CD4-positive, alpha-beta T cell (primary cell): ENCODE measurements at places on chromosomes 12 and 14.

DNA sequence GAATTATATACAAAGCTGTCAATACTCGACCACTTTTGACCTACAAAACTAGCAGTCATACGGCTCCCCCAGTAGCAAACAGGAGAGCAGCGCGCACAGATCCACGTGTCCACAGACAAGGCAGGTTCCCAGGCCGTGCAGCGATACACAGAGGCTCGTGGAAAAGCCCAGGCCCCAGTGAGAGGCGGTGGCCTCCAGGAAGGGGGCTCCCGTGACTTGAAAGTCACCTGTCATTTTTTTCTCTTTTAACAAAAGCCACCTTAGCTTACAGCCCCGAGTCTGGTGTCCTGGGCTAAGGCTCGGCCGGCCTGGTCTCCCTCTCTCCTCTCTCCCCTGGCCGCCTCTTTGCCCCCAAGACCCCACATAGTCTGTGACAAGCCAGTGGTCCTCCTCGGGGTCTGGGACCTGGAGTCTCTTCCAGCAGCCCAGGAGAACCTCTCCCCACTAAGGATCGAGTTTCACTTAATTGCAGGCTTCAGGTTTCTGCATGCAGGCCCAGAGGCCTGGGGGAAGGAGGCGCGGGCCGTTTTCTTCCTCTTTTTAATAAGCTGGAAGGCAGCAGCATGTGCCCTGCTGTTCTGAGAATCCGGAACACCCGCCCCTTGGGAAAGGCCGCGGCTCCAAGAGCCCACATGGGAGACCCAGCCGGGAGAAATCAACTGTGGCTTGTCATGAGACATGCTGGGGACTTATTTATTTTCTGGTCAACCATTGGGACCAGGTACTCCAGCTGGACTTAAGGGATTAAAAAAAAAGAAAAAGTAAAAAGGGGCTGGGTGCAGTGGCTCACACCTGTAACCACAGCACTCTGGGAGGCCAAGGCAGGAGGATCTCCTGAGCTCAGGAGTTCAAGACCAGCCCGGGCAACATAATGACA, 15.9 kb downstream of the NCOR2 start:
- DNase-seq = no peak

DNA sequence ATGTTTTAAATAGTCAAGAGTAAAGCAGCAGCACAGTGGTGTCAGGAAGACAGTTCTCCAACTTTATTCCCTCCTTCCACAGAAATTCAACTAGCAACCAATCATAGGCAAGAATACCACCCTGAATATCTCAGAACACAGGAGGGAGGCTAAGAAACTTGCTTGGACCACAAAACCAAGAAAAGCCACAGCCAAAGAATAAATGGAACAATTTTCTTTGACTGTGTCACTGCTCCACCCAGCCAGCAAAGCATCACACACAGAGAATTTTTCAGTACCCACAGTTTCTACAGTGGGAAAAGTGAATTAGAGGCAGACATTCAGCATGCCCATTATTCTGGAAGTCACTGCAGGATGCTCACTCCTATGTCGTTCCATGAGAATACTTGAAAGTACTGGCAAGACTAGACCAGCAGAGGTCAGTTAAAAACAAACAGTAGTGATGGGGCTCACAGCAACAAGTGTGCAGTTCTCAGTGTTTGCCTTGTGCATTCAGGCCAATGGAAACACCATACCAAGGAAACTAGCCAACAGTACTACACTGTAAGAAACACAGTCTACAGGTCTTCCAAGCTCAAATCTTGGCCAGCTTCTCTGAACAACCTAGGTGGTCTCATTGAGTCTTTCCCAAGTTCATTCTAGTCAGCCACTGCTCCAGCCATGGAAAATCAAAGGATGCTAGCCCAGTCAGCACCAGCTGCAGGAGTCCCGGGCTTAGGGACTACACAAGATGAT, 56.8 kb upstream of the FOXG1 start:
- DNase-seq = no peak

GRCh38 chr14:36671149-36671548, 9.5 kb downstream of the PAX9 start:
- DNase-seq = no peak

DNA sequence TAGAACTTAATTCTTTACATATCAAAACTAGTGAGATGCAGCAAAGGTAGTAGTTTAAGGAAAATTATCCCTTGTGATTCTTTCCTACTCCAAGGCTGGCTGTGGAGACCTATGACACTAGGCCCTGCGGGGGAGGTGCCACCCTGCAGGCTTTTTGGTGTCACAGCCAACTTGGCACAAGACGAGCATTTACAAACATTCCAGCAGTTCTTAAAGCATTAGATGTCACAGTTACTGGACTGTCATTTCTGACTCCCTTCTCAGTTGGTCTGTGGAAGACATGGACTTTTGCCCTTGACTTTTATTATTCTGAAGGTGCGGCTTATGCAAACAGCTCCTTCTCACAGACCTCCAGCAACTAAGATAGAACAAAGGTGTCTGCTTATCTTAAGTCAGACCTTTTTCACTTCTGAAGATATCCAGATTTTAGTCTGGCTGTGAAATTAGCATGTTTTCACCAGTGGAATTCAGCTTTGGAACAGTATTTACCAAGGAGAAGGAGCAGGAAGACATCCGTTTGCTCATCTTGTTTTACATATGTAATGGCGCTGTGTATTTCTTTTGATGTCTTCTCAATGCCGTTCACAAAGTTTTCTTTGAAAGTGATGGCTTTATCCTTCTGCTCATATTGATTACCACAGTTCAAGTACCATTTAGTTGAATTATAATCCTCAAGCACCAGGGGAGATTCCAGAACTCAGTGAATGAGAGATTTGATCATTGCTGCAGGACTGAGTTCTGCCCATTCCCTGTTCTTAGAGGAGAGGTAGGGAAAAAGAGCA, 17.9 kb downstream of the SRGAP1 start:
- DNase-seq = no peak

DNA sequence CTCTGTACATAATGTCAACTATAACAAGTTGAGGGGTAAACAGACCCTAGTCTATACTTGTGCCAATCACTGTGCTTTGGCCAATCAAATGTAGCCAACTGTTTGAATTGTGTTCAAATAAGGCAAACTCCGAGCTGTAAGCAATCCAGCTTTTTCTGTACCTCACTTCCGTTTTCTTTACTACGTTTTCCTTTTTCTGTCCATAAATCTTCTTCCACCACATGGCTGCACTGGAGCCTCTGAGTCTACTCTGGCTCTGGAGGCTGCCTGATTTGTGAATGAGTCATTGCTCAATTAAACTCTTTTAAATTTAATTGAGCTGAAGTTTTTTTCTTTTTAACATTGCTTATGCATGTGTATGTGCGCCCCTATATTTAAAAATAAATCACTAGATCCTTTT, 29.7 kb downstream of the CLEC1A start:
- DNase-seq = no peak

- DNase-seq = no peak
Observed at GRCh38 chr12:48279601-48280000, 71.1 kb downstream of the ZNF641 start.

DNA sequence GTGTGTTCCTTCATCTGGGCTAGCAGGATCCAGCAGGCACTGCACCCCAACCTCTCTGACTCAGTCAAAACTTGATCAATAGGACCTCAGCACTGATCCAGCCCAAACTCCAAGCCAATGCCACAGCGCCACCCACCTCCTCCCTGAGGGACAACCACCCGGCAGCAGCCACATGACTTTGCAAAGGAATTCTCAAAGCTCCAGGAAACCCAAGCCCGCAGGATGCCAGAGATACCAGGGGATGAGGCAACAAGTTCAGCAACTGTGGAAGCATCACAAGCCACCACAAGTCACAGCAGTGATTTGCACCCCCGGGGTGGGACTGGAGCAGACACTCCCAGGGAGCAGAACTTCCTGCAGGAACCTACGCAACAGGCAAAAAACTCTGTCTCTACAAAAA, 37.3 kb downstream of the ACTN1 start:
- DNase-seq = no peak

GRCh38 chr12:109594556-109595317, 21.1 kb downstream of the MVK start:
- no peak for DNase-seq

DNA sequence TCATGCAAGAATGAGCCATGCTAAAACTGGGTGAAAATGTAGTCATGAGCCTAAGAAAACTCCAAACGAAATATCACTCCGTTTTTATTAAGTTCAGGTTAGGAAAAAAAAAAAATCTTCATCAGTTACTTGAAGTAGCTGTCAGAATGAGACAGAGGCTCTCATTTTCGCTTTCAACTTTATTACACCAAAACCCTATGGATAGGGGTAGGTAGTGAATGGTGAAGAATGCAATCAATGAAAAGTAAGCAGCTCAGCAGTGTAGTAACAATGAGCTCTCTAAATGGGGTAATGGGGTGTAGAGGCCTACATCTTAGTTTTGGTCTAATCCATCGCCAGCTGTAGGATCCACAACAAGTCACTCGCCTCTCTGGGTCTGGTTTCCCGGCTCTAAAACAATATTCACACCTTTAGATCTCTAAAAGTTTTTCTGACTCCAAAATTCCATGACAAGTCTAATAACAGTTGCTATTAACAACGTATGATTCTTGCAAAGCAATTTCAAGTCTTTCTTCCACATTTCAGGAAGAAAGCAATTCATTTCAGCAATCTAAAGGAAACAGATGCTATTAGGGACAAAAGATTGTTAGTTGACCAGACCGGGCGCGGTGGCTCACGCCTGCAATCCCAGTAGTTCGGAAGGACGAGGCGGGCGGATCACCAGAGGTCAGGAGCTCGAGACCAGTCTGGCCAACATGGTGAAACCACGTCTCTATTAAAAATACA, 1.7 kb downstream of the BTBD7 start:
- no peak for DNase-seq

GRCh38 chr12:1332327-1332726, 262.1 kb downstream of the FBXL14 start:
- DNase-seq = no peak

GRCh38 chr12:89328151-89329030, 23.9 kb downstream of the DUSP6 start:
- no peak for DNase-seq

GRCh38 chr12:42326541-42327226, 717 bp downstream of the PPHLN1 start:
- peak; percentile 45 for DNase-seq

- no peak for DNase-seq
Observed at GRCh38 chr14:94597788-94598187, 14.4 kb upstream of the SERPINA3 start.

DNA sequence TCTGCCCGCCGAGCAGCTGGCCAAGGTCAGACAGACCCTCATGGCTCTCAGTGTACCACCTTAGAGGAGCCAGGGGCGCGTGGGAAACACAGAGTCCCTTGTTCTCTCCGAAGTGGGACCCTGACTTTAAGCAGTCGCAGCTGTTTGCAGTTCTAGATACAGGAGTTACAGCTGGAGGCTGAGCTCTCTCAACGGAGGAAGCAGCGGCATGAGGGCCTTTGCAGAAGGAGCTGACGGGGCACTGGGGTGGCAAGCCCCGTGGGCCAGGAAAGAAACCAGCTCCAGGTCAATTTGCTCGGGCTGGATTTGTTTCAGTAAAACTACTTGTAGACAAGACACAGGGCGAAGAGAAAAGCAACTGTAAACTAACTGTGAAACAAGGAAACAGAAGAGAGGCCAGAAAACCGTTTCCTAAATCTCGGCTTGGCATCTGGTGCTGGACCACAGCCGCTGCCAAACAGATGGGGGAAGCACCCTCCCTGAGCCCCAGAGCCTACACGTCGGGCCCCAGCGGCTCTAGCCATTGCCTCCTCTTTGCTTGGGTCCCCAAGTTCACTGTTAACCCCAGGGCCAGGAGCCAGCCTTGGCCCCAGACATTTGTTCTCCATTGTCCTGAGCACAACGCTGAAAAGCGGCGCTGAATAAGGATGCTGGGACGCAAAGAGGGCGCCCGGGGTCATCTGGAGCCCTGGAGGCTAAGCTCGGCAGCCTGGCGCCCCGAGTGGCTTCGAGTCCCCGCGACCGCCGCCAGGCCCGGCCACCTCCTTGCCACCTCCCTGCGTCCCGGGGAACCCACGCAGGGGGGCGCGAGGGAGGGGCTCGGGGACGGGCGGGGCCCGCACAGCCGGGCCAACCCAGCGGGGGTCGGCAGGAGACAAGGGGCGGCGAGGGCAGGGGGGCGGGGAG, 914 bp upstream of the PACS2 start:
- peak; percentile 13 for DNase-seq

DNA sequence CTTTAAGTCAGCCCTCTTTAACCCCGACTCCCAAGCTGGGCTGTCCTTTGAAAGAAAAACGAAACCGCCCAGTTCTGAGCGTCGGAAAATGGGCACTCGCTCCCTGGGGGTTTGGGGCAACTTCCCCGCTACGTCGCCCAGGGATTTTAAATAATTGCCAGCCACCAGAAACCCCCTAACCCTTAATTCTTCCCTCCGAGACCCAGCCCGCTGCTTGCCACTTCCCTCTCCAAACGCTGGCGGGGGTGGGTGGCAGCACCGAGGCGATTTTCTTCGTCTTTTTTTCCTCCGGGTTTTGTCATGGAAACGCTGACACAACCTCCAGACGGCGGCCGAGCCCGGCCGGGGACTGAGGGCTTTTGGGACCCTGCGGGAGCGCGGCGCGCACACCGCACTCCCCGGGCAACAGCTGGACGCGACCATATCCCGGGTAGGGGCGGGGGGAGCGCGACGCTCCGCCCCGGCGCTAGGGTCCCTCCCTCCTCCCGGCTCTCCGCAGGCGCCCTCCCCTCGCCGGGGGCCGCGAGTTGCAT, at the start of gene CHST11:
Gene CHST11, plus strand, starts transcription at position 532 of the 533 bp plus-strand sequence.
- peak; percentile 75 for DNase-seq

DNA sequence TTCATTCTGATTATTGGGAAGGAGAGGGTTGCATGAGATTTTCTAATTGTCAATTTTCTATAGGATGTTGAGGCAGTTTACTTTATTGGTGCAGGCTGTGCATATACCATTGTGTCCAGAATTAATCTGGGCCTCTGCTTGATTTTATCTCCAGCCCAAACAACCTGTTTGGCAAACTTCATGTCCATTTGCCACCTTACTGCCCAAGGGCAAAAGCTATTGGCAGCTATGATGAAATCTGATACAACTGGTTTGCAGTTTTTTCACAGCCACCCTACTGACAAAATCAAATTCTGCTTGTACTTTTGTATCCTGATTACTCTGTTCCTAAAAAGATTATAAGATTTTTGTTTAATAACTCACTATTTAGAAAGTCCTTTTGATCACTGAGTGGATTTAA, 789.2 kb upstream of the FBXO33 start:
- DNase-seq = no peak

GRCh38 chr12:112199136-112199535, 73.8 kb downstream of the TRAFD1 start:
- DNase-seq = no peak

GRCh38 chr12:63406781-63407180, 255.8 kb upstream of the AVPR1A start:
- DNase-seq = no peak

DNA sequence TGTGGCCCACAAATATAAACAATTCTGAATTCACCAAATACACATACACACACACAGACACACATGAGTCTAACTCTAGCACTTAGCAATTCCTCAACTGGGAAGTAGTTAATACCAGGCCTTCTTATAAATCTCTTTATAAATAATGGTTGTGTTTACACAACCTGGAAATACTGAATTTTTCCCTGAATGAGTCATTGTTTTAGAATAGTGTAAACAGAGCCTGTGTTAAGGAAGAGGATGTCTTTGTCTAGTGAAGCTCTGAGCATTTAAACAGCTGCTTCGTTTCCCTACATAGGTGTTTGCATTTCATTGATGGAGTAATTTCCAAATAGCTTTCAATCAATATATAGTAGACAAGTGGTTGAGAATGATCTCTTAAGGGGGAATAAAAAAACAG, 218.8 kb downstream of the BTG1 start:
- DNase-seq = no peak
